Hepatocyte (in vitro differentiated cells): ENCODE measurements at places on chromosomes 4 and X. TPM values are rescaled to one million over a fixed set of nuclear protein-coding genes. Genes with fewer than 3 reads are reported as not detected.

Gene IQCM
- 0.06 TPM in 1 of 2 replicates, not detected in the other for polyA plus RNA-seq

Gene VEGFC
- polyA plus RNA-seq = 3.2 and 4.2 TPM in 2 replicates

DNA sequence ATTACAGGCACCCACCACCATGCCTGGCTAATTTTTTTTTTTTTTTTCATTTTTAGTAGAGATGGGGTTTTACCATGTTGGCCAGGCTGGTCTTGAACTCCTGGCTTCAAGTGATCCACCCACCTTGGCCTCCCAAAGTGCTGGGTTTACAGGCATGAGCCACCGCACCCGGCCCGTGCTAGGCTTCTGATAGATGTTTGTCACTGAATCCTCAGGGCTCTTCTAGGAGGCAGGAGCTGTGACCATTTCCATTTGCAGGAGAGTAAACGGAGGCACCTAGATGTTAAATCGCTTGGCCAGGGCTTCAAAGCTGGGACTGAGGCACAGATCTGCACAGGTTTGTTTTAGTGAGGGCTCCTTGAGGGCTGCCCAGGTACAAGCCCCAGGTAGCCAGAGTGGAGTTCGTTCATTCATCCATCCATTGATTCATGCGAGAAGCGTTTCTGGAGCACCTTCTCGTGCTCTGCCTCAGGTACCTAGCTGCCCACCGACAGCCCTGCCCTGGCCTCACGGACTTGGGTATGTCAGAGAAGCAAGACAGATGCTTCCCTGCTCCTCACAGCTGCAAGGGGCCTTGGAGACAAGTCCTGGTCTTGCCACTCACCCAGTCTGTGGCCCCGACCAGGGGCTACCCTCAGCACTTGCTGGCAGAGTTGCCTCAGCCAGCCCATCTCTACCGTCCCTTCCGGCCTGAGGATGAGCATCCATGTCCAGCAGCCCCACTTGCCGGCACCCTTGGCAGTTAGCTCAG, 106.4 kb downstream of the PSAPL1 start:
- no peaks in the 10 kb centered on the region for H3K36me3 ChIP-seq
- H3K27me3 ChIP-seq = no peaks in the 10 kb centered on the region

GRCh38 chr4:106238820-106239420, 77.1 kb downstream of the TBCK start:
- no peak overlapping the region for H3K4me3 ChIP-seq
- H3K27me3 ChIP-seq = no peaks in the 10 kb centered on the region
- H3K4me1 ChIP-seq = no peaks in the 10 kb centered on the region
- peak; percentile 60 for DNase-seq
- peak overlapping the region; percentile 68 for H3K27ac ChIP-seq

- no peaks in the 10 kb centered on the region for H3K27me3 ChIP-seq
- no peaks in the 10 kb centered on the region for H3K36me3 ChIP-seq
- H3K4me3 ChIP-seq = no peak overlapping the region
- H3K4me1 ChIP-seq = peaks cover 6% of the 10 kb centered on the region
- H3K27ac ChIP-seq = peak overlapping the region; percentile 54
These were observed 4.7 kb downstream of the RASGEF1B start for GRCh38 chr4:81466841-81467671.

GRCh38 chr4:94228493-94229216, 21.0 kb downstream of the SMARCAD1 start:
- no peak overlapping the region for H3K27ac ChIP-seq
- DNase-seq = no peak
- H3K4me1 ChIP-seq = no peaks in the 10 kb centered on the region
- H3K4me3 ChIP-seq = no peak overlapping the region
- no peaks in the 10 kb centered on the region for H3K36me3 ChIP-seq

- DNase-seq = no peak
- no peak overlapping the region for H3K27ac ChIP-seq
- H3K4me1 ChIP-seq = no peaks in the 10 kb centered on the region
- H3K27me3 ChIP-seq = no peaks in the 10 kb centered on the region
These were observed 6.9 kb downstream of the CCNB3 start for GRCh38 chrX:50211510-50211909.

Gene CSAG3
- 0.33 TPM in 1 of 2 replicates, not detected in the other for polyA plus RNA-seq

- H3K36me3 ChIP-seq = no peaks in the 10 kb centered on the region
- H3K4me3 ChIP-seq = no peak overlapping the region
- H3K4me1 ChIP-seq = no peaks in the 10 kb centered on the region
- H3K27ac ChIP-seq = no peak overlapping the region
- H3K27me3 ChIP-seq = no peaks in the 10 kb centered on the region
These were observed 52.8 kb upstream of the RBM47 start for GRCh38 chr4:40682290-40683101.

DNA sequence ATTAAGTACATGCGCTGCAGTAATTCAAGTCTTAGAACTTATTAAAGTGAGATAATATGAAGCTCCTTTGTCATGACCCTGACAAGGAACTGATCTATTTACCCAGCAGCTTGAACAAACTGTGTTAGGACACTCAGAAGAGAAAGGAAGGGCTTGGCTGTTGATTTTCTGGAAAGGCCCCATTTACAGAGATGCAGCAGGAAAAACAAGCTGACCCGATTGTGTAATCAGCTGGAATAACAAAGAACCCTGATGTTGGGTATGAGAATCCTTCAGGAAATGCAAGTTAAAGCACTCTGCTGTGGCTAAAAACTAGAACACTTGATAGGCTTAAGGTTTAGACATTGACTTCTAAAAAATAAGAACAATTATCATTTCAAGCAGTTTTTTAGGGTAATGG, 64.8 kb downstream of the TBC1D9 start:
- no peak overlapping the region for H3K27ac ChIP-seq
- DNase-seq = no peak
- H3K27me3 ChIP-seq = no peaks in the 10 kb centered on the region

- no peak overlapping the region for H3K4me3 ChIP-seq
- H3K27ac ChIP-seq = no peak overlapping the region
- H3K27me3 ChIP-seq = no peaks in the 10 kb centered on the region
- no peak for DNase-seq
These were observed 611.6 kb upstream of the GRIA3 start for GRCh38 chrX:122572461-122572860.
